Activated T-cell treated with anti-CD3 and anti-CD28 coated beads for 1 hour (primary cell): ENCODE measurements at places on chromosomes 3 and 15.

GRCh38 chr15:58284293-58284692, 146.1 kb downstream of the AQP9 start:
- DNase-seq = no peak

- DNase-seq = no peak
These were observed 34.4 kb upstream of the USP3 start for GRCh38 chr15:63469984-63470383.

GRCh38 chr3:30615615-30616346, 9.4 kb downstream of the TGFBR2 start:
- no peak for DNase-seq

GRCh38 chr3:87136066-87136596, 91.0 kb upstream of the CHMP2B start:
- DNase-seq = no peak

GRCh38 chr3:63644212-63644797, 8.2 kb upstream of the SNTN start:
- DNase-seq = no peak

DNA sequence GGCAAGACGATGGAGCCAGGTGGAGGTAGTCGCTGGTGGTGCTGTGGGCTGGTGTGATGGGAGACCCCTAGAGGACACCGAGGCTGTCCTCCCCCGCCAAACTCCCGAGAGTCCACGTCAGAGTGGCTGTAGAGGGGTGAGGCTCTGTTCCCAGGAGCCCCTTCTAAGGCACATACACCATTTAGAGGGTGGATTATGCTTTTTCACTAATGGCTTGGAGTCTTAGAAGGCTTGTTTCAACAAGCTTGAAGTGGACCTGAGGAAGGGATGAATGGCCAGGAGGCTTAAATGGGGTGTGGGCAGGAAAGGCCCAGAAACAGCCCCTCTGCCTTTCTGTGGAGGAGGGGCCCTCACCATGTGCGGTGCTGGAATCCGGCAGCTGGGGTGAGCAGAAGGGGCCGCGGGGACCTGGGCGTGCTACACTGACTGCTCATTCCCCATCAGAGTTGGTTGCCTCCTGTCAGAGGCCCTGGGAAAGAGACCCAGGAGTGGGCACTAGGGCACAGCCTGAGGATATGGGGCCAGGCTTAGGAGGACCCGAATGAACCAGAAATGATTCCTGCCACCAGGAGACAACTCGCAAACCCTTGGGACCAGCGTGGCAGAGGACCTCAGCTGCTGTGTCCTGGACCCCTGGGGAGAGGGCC, 66.2 kb downstream of the FEM1B start:
- no peak for DNase-seq

DNA sequence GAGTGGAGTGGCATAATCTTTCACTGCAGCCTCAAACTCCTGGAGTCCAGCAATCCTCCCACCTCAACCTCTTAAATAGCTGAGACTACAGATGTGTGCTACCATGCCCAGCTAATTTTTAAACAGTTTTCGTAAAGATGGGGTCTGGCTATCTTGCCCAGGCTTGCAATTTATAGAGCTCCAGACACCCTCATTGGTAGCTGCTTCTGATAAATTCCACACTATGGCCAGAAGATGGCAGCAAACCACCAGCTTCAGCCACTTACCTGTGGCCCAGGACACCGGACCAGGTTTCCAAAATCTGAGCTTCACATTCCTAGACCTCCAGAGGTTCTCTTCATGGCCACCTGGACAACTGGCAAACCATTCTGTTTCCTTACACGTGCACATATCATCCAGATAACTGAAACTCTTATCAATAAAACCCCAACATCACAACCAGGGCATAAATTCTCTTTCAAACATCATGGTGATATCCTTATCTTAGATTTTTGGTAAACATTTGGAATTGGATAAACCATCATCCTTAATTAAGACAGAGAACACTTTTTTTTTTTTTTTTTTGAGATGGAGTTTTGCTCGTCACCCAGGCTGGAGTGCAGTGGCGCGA, 28.9 kb downstream of the FBXW12 start:
- DNase-seq = peak; percentile 48

DNA sequence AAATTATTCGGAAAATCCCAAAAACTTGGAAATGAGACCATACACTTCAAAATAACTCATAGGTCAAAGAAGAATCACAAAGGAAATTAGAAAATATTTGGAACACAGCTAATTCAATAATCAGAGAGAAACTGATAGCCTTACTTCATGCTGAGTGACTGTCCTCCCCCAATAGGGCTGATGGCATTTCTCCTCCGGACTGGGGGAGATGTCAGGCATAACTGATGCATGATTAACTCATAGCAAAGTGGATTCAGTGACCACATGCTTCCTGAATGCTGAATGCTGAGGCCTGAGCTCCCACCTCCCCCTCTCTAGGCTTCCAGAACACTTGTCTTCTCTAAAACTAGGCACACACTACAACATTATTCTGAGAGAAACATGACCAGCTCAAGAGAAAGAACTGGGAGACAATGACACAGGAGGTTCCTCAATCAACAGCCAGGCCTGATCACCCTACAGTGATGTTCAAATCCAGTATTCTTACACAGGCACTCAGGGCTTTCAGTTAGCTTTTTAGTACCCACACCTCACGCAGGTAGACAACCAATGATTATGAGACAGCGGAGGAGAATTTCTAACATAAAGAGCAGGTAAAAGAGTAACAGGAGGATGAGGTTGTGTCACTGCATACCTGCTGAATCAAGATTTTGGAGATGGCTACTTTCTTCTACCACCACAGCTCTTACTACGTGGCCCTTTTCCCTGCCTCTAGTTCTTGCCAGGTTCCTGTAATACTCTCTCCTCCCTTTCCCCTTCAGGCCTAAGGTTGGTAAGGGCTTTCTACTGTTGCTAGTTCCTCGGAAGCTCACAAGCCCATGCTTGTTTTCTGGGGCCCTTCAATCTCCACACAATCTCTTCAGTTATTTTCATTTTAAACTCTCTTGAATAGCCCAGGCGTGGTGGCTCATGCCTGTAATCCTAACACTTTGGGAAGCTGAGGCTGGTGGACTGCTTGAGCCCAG, 96.1 kb downstream of the FMN1 start:
- DNase-seq = no peak

- no peak for DNase-seq
These were observed 156.0 kb downstream of the ISL2 start for GRCh38 chr15:76492538-76492937.

DNA sequence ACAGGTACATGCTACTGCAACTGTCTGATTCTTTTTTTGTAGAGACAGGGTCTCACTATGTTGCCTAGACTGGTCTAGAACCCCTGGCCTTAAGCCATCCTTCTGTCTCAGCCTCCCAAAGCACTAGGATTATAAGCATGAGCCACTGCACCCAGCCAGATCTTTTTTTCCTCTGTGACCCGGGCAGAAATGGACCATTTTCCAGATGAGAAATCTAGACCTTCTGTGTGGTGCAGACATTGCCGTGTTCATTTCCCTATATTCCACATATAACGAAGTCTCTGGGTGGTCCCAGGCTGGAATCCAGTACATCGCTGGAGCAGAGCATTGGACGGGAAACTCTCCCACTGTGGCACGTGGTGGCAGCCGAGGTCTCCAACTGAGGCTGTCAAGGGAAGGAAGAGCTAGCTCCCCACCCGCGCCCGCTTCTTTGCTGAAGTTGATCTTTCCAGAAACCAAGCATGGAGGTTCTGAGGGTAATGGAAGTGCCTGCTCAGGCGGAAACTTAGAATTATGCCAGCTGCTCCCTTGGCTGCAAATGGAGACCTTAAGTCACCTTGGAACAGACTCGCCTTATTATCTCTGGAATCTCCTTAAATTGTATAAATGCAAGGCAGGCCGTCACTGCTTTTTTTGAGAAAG, 23.1 kb upstream of the TXNRD3 start:
- no peak for DNase-seq

DNA sequence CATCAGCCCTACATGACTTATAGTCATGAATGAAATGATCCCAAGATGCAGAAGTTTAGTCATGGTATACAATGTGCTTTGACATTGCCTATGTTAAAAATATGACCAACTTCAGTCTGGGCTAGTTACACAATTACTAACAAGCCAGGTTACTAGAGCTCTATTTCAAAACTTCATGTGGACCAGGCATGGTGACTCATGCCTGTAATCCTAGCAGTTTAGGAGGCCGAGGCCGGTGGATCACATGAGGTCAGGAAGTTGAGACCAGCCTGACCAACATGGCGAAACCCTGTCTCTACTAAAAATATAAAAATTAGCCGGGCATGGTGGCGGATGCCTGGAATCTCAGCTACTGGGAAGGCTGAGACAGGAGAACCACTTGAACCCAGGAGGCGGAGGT, 613.0 kb downstream of the CADM2 start:
- DNase-seq = no peak

DNA sequence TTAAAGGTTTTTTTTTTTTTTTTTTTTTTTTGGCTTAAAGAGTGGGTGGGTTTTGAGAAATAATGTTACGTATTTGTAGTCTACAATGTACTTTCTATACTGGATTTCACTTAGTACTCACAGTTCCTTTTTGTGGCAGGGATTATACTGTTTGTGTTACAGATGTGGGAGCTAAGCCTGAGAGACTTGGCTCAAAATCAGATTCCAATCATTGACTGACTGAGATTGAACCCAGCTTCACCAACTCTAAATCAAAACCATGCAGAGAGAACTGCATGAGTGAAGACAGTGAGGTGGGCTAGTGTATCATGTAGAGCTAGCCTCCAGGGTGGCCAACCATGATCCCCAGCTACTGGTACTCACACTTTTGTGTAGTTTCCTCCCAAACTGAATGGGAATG, 68.0 kb downstream of the TMEM108 start:
- DNase-seq = no peak

DNA sequence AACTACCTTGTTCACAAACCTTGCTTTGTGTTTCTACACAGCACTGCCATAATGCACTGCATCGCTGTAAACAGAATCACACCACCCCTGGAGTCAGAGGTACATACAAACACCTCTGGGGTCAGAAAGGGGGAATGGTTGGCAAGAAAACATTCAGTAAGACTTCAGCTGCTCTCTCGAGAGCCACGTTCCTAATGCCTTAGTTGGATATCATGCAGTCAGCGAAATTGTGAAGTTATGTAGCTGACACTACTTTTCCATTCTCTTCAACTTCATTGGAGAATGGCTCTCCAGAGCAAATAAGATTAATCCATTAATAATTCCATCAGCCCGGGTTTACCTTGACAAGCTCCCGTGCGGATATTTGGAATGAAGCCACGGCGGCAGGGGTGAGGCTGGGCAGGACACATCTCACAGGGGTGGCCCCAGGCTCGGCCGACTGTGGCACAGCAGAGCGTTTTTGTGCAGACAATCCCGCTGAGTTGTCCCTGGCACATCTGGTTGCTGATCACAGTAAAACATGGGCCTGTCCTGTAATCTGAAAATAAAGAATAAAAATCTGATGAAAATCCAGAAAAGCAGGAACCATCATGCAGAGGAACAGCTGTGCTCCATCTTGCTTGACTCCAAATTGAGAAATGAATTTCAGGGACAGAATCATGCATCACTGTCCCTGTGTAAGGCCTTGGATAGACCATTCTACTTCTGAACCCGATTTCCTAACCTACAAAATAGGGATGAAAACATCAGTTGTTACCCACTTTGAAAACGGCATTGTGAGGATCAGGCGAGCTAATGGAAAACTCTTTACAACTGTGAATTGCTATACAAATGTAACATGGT, 108.0 kb downstream of the FBN1 start:
- DNase-seq = no peak

DNA sequence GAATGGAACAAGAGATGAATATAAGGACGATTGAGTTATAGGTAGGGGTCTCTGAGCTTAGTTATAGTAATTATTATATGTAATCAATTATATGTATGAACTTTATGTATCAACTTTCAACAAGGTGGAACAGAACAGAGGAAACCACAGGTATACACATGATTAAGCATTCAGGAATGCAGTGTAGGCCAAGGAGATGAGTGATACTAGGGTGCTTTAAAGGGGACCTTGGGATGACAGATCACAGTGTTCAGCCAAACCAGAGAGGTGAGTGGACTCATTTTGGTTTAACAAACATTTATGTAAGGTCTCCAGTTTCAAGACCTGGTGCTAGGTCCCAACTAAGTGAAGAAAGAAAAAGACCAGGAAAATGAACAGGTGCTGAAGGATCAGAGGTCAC, 895.5 kb downstream of the ROBO2 start:
- no peak for DNase-seq

DNA sequence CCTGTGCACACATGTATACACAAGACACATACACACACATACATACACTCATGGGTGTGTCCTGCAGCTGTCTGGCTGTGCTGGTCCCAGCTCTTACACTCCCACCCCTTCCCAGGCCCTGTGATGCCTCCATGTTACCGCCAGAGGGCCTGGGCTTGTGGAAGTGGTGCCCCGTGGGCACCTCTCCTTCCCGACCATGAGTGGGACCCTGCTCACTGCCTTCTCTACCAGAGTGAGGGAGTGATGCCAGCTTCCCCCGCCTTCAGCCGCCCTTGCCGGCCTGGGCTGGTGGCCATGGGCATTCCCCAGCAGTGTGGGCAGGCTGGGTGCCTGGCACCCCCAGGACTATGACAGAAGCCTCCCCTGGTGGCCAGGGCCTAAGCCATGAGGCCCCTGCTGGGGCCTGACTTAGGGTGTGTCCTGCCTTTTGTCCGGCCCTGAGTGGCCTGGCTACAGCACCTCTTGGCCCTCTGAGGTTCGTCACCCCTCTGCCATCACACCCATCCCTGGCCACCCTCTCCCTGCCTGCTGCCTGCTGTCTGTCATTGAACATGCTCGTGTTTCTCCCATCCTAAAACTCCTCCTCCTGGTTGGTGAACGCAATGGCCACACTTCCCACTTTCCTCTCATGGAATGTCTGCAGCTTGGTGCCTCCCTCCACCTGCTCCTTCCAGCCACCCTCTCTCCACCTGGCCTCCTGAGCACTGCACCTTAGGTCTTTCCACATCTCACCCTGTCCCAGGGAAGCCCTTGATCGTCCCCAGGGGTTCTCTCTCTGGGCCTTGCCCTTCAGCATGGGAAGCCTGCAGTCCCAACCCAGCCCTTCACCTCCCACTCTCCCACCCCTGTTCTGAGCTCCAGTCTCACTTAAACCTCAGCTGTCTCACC, 14.6 kb downstream of the HDAC11 start:
- DNase-seq = no peak

- DNase-seq = no peak
These were observed 102.9 kb downstream of the FNDC3B start for GRCh38 chr3:172142051-172142863.

- no peak for DNase-seq
These were observed 1.0 kb downstream of the C3orf80 start for GRCh38 chr3:160226026-160226907.

GRCh38 chr15:91099995-91100813, at the start of gene SV2B:
Gene SV2B (plus strand): TSS chr15:91100257. CDS start chr15:91226264, 126,007 bp downstream.
- peak; percentile 24 for DNase-seq
